ENCODE measurements at places on chromosomes 2 and 18. TPM values are rescaled to one million over a fixed set of nuclear protein-coding genes. Genes with fewer than 3 reads are reported as not detected.

FAM237A gene
- not detected for total RNA-seq

GRCh38 chr2:10095175-10095574 lies 15.0 kb upstream of the CYS1 start:
- no peak for DNase-seq

GRCh38 chr2:108219688-108220087 lies 20.1 kb upstream of the SULT1C3 start:
- no peak for DNase-seq

DNA sequence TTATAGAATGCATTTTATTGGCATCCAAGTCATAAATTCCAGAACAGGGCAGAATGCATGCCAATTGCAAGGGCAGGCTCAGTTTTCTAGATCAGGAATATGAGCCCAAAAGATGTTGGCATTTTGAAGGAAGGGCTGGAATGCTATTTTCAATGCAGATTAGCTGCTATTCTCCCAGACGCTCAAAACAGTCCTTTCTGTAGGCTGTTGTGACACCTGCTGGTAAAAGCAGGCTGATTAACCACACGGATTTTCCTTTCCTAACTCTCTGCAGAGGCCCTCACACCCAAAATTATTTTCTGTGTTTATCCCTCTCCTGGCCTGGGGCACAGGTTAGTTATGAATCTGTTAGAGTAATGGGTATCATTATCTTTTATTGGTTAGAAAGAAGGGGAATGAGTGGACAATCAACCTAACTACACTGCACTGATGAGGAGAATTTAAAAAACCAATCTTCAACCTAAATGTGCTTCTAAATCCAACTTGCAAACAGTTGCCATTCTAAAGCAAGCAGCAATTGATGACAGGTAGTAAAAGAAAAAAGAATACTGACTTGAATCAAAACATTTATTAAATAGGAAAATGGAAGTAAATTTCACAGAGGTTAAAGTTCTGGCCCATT lies 94.0 kb downstream of the PLA2R1 start:
- DNase-seq, result no peak

BUB1 gene
- total RNA-seq, result 2.8 TPM

ZNF892 gene
- total RNA-seq, result 4.3 TPM

DNA sequence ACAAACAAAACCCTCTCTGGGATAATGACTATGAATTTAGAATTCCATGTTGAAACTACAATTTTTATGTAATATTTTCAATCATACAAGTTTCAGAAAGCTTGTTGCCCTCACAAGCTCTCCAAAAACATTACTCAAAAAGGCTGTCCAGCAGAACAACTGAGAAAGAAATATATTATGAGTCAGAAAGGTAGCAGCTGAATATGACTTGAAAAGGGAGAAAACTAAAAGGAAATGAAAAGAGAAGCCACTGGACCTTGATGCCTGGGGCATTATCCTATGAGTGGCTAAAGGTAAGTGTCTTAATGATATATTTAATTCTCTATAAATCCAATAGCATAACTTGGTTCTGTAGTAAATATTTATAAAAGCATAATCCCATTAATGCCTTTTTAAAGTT lies 61.8 kb downstream of the NXPH2 start:
- no peak for DNase-seq

IL37 gene
- total RNA-seq, result not detected

GRCh38 chr2:239890206-239890746 lies 134.9 kb downstream of the NDUFA10 start:
- DNase-seq, result no peak

GRCh38 chr2:160221391-160222276 lies 21.6 kb upstream of the ITGB6 start:
- DNase-seq, result no peak

GRCh38 chr2:76009484-76009883 lies 298.8 kb upstream of the GCFC2 start:
- DNase-seq, result no peak

SLC20A1 gene
- total RNA-seq, result 72.8 TPM

DNA sequence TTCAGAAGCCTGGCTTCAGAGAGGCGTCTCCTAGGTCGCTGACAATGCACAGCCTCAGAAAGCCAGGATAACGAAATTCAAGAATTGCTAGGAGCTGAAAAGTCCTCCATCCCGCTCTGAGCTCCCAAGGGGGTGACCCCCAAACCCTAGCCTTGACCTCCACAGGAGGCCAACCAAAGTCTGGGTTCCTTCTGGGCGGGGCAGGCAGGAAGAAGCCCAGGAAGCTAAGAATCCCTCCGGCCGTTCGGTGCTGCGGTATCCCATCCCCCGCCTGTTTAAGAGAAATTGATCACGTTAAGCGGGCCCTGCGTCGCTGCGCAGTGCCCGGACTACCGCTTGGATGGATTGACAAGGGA lies 2.5 kb upstream of the OSR1 start:
- no peak for DNase-seq

GRCh38 chr18:70284976-70285620 lies 3.7 kb upstream of the SOCS6 start:
- DNase-seq, result no peak

DNA sequence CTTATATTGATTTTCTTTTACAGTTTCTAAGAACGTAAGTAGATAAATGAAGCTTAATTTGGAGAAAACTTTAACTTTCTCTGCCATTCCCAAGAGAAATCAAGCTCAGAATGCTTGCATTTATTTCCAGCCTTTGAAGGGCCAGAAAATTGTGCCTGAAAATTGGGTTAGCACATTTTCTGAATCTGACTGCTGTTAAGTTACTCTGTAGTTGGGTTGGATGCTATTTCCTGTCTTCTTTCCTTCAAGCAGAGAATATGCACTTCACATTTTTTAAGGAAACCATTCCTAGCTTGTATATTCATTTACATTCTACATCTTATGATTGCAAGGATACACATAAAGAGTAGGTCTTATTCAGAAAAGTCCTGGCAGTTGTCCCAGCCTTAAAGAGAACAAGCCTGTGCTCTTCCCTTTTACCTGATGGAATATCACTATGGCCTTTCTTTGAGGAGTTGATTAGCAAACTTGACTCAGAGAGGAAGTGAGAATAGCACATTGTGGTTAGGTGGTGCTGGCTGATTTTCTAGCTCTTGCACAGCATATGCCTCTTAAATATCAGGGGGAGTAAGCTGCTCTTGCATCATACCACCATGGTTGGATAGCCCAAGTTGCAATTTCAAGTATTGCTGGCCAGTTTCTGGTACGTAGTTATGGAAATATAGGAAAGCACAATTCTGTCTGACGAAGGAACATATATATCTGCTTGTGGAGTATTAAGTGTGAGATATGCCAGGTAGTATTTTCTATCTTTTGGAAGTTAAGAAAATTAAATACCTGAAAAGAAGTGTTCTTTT lies 133.7 kb downstream of the COMMD1 start:
- no peak for DNase-seq

DUSP2 gene
- 49.9 TPM for total RNA-seq

- no peak for DNase-seq
Measured at GRCh38 chr2:134869946-134870736, 31.7 kb downstream of the ACMSD start.

Measured in T-cell (primary cell).